ENCODE measurements at places on chromosomes 3 and 15.

- DNase-seq, result no peak
Measured at GRCh38 chr15:85693277-85693676, 101.4 kb downstream of the KLHL25 start.

GRCh38 chr3:42078677-42079076 is 12.5 kb upstream of the TRAK1 start:
- no peak for DNase-seq

DNA sequence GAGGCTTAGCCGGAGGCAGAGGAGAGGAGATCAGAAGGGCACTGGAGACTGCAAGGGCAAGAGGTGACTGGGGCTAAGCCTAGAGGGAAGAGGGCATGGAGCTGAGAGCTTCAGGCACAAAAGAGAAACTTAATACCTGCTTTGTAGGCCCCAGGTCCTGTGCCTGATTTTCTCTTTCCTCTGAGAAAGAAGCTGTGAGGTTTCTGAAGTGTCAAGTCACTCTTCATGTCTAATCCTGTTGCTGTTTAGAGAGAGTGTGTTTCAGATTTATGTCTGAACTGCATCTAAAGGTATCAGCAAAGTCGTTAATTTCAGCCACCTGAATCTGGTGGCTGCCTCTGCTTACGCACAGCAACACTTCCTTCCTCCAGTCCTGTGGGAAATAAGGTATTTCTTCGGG is 106.9 kb upstream of the RNU6-1 start:
- no peak for DNase-seq

- DNase-seq, result no peak
Measured at GRCh38 chr3:109973733-109974132, 636.4 kb upstream of the DPPA4 start.

DNA sequence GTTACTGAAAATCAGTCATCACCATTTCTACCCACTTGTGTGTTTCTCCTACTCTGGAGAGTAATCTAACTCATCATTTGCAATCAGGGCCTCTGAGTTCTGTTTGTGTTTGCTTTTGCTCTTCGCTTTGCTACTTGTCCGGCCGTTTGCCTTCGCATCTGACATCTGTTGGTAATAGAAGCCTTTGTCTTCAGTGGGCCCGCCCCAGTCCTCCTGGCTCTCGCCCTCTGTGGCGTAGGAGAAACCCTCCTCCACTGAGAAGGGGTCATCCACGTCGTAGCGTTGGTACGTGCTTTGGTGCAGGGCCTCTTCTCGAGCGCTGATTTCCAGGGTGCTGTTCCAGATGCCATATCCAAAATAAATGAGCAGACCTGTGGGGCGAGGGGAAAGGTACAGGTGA is 48.3 kb downstream of the CLDN11 start:
- no peak for DNase-seq

DNA sequence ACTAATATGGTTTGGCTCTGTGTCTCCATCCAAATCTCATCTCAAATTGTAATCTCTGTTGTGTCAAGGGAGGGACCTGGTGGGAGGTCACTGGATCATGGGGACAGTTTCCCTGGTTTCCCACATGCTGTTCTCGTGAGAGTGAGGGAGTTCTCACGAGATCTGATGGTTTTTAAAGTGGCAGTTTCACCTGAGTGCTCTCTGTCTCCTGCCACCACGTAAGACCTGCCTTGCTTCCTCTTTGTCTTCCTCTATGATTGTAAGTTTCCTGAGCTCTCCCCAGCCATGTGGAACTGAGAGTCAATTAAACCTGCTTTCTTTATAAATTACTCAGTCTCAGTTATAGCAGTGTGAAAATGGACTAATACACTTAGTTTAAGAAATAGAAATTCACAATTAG is 228.9 kb downstream of the CD47 start:
- DNase-seq, result no peak

GRCh38 chr15:29433507-29434248 is 164.1 kb upstream of the NSMCE3 start:
- DNase-seq, result no peak

- no peak for DNase-seq
Measured at GRCh38 chr3:176208283-176208682, 989.0 kb downstream of the TBL1XR1 start.

- no peak for DNase-seq
Measured at GRCh38 chr15:72566973-72567372, 87.5 kb upstream of the GOLGA6B start.

DNA sequence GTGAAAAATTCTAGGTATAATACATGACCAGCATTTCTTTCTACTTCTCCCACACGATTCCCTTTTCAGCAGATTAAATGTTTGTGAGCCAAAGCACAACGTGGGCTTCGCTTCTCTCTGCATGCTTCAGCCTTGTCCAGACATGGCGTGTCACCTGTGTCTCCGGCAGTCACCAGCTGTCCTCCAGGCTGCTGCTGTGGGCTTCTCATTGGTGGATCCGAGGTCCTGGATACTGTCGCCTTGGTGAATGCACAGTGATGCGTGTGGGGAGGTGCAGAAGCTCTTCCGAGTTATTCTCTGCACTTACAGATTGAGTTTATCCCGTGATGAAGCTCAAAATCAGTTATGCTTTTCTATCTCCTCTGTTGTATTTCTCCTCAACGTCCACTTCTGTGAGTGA is 23.0 kb upstream of the GOLGA8J start:
- DNase-seq, result no peak

GRCh38 chr3:79009861-79010260 is 757.9 kb downstream of the ROBO1 start:
- DNase-seq, result no peak

DNA sequence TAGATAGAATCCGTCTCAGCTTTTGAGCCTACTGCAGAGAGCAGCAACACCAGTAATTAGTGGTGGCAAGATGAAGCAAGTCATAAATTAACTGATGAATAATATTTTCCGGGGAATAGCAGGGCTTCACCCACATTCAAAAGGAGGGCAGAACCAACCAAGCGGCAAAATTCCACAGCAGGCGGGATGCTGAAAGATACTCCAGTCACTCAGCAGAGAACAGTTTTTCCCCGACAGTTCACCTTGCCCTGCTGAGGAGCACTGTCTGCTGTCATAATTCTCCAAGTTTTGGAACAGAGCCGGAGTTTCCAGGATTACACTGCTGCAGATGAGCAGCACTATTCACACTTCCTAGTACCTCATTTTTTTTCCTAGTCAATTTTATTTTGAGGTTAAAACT is 274.7 kb downstream of the CD47 start:
- DNase-seq, result no peak

- DNase-seq, result no peak
Measured at GRCh38 chr3:12451481-12451880, 32.8 kb upstream of the TSEN2 start.

GRCh38 chr3:187293516-187294430 is 2.2 kb upstream of the MASP1 start:
- no peak for DNase-seq

DNA sequence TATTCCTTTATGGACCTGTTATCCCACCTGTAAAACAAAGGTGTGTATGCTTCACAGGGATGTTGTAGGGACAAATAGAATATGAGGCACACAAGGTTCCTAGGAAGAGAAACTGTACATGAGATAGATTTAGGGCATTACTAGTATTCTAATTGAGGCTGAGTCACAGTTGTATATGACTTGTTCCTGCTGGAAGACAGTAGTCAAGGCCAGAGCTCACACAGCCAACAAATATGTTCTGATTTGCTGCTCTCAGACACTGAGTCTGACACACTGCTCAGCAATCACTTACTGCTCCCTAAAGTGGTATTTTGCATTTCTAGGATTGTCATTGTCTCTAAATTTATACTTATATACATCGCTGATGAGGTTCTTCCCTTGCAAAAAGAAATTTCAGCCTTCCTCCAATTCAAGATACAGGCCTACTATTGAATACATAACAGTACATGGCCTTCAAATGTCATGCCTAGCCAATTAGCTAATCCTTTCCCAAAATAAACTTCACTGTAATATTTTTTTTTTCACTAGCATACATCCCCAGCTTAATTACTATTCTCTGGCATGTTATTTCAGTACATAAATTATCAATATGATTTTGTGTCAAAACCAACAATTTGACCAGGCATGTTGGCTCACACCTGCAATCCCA is 69.8 kb downstream of the TIGIT start:
- no peak for DNase-seq

- DNase-seq, result no peak
Measured at GRCh38 chr3:71018799-71019198, 564.7 kb downstream of the FOXP1 start.

DNA sequence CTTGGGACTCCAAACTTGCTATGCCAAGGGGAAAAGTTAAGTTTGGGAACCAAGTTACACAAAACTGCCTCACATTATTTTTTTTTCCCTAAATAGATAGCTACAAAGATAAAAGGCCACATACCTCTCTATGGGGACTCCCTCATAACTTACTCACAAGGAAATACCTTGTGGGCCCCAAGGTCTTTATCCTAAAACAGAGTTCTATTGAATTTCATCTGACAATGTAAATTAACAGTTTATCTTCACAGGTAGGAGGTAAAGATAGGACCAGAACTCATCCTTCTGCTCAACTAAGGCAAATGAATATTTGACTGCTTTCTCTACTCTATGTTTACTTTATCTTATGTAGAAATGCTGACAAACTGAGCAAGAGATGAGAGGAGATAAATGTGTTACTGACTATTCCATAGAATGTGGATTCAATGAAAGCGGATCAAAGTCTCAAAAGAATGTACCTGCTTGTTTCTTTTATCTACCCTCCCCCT is 1278.0 kb downstream of the OTOL1 start:
- DNase-seq, result no peak

- no peak for DNase-seq
Measured at GRCh38 chr3:194380326-194380725, 10.8 kb upstream of the LRRC15 start.

GRCh38 chr15:96200357-96200967 is 130.0 kb upstream of the NR2F2 start:
- DNase-seq, result no peak

DNA sequence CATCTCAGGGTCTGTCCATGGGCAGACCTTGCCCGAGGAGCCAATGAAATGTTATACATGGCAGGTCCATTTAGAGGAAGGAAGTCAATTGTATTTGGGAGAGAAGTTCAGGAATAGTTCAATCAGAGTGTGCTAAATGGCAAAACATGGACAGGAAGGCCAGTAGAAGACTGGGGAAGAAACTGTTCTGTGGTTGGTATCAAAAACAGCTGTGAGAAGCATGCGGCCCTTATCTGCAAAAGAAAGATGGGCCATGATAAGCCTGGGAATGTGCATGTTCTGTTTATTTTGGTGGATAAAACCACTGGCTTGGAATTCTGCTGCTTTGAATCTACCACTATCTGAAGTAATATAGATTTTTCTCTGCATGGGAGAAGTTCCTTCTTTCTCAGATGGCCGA is 100.4 kb downstream of the MCTP2 start:
- no peak for DNase-seq

DNA sequence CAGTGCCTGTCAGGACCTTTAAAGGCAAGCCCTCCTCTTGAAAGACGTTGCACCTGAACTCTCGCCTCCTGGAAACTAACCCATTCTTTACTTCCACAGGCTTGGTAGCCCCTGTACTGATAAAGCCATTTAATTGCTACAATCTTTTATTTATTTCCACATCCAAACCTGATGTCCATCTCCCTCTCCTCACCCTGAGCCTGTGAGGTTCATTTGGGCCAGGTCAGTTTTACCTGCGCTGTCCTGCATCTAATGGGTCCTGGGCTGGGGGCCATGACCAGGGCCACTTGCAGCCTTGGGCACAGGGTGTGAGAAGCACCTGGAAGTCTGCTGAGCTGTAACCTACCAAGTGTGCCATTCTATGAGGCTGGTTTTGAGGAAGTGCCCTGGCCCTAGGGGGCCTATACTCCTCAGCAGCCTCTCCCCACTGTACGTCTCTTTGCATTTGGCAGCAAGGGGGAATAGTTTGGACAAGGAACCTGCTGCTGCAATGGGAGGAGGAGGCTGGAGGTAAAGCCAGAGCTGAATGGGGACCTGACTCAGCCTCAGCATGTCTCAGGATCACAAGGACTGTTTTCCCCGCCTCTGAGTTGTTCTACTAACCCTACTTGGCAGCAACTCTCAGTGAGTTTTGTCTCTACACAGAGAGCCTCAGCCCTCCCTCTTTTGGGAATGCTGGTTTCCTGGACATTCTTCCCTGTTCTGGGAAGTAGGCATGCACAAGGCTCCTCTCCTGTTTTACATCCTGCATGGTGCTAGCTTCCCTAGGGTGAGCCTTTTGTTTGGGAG is 53.8 kb downstream of the WDR76 start:
- DNase-seq, result no peak

DNA sequence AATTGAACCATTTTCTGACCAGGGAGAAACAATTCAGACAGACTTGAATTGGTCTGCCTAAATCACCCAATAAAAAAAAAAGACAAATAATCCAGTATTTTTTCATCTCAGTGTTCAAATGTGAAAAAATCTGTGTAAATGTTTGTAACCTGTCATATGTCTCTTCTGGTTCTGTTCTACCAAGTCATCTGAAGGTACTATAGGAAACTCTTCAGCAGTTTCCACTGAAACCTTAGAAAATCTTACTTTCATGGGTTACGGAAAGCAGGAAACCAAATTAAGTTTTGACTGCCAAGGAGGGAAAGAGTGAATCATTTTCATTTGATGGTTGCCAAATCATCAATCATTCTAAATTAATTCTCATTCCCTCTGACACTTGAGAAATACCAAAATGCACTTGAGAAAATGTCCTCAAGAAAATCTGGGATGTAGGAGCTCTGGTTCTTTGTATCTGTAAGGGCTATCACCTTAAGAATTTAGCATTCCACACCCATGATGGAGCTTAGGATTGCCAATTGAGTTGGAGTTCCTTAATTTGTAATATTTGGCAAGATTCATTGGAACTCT is 278.2 kb upstream of the KCNH8 start:
- DNase-seq, result no peak

DNA sequence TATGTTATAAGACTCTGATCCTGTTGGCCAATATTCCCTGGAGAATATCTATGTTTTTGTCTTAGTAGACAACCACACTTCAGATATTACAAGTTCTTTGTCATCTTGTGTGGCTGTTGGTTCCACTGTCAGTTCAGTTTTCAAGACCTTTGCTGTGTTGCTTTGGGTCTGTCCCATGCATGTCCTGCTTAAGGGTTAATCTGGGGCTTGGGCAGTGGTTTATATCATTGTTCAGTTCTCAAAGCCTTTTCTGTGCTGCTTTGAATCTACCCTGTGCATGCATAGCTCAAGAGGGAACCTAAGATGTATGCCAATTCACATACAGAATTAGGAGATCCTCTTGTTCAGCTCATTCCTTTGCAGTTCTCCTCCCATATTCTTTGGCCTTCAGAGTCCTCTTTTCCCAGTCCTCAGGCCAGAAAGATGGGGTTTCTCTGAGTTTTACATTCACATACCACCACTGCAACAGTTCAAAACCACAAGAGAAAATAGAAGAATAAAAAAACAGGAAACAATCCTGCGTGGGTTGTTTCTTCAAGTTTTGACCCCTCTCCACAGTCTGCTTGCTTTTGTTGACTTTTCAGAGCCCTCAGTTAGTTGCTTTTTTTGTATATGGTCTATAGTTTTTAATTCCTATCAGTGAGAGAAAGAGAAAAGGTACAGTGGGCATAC is 21.6 kb downstream of the BUB1B start:
- DNase-seq, result no peak

Measured in NCI-H2029 (cell line).